ENCODE measurements at places on chromosomes 3 and 15.

DNA sequence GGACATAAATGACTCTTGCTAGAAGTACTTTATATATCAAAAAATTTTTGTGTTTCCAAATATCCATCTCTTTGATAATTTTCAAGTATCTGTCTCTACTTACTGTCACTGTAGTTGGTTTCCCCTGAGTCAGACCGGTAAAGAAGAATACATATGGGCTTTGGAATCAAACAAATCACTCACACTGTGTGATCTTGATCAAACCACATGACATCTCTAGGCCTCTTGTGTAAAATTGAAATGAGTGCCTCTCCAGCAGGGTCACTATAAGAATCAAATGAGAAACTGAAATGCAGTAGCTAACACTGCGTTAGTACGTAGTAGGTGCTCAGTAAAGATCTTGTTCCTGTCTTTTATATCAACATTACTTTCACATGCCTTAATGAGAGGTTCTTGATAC is 314.6 kb upstream of the STT3B start:
- no peak for DNase-seq

- no peak for DNase-seq
These were observed 168.2 kb upstream of the KCNMB2 start for GRCh38 chr3:178367817-178368617.

DNA sequence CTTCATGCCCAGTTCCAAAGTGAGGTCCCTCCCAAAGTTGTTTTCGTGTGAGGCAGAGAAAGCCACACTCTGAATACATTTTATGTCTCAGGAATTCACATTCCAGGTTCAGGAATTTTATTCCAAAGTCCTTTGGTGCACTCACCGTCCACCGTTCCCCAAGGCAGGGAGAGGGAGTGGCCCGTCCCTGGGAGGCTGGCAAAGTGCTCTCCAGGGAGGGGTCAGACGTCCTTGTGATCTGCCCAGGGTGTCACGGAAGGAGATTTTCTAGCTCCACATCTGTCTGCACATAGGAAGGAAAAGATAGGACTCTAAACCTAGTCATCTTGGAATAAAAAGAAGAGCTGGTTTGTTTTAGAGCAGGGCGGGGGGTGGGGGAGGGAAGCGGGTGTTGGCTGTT is 47.9 kb downstream of the KLF13 start:
- no peak for DNase-seq

GRCh38 chr3:181569356-181569940 is 142.3 kb upstream of the SOX2 start:
- no peak for DNase-seq

DNA sequence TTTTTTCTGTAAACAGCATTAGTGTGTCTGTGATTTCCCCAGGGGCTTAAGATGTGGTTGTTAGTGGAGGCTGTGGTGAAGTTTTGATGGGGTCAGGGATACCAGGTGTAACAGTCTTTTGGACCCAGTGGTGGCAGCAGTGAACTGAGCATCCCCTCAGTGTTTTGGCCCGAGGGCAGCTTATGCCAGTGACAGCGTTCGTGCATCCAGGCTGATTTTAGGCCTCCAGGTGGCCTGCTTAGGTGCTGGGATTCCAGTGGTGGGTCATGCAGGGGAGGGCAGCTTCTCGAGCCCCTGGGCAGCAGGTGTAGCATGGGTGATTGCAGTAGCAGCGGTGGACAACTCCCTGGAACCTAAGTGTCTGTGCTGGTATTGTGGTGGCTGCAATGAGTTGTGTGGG is 29.2 kb downstream of the STT3B start:
- no peak for DNase-seq

DNA sequence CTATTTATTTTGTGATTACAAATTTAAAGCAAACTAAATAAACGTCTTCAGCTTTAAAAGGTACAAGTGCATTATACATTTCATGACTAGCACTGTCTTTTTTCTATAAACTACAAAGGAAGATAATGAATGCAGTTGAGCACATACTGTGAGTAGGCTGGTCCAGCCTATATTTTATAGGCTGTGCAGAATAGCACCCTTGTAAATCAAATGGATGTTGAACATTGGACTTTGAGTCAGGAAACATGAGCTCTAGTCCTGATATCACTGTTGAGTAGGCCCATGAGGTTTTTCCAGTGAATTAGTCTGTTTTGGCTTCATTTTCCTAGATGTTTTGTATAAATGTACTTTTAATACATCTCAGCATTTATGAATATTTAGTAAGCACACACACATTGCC is 447.3 kb upstream of the KCNMB2 start:
- DNase-seq: no peak

DNA sequence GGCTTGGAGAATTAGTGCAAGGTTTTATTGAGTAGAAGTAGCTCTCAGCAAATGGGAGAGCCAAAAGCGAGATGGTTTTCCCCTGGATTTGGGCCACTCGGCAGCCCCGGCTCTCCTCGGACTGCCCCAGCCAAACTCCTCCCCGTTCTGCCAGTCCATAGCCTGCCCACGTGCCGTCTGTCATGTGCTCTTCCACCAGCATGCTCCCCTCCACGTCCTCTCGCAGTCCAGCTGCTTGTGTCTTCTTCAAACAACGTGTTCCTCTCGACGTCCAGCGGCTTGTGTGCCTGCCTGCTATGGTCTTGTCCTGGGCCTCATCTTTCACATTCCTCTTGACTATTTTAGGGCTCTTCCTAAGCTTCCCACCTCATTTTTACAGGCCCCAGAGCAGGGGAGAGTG is 16.7 kb upstream of the SECISBP2L start:
- no peak for DNase-seq

GRCh38 chr3:23859012-23859743 is 53.4 kb downstream of the UBE2E1 start:
- no peak for DNase-seq

DNA sequence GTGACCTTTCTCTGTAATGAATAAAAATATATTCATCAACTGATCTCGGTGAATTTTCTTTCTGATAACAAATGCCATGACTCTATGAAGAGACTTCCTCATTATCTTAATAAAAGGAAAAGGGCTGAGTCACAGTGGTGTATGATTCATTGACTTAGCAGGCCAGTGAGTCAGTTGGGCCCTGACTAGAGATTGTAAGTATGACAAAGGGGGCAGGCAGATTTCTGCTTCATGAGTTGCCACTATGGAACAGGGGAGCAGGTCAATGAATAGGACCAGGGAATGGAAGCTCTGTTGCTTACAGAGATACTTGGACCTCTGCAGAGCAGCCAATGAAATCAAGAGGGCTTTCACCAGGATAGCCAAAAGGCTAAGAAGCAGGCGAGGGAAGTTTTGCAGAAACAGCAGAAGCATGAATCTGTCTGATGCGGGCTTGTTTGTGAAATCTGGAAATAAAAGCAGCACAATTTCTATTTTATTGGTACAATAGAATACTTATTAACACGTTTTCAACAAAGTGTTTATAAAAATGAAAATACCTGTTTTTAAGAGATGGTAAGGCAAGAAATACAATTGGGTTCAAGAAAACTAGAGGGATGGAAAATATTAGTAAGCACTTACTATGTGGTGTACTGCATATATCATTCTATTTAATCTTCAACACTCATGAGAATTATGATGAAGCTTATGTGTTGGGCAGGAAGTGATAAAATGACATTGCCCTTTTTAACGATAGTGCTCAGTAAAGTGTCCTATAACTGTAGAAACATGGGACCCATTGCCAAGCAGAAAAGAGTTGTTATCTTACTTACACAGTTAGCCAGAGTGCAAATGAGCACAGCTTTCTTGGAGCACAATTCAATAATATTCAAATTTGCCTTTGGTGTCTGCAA is 169.8 kb upstream of the MYRIP start:
- DNase-seq: peak; percentile 86

DNA sequence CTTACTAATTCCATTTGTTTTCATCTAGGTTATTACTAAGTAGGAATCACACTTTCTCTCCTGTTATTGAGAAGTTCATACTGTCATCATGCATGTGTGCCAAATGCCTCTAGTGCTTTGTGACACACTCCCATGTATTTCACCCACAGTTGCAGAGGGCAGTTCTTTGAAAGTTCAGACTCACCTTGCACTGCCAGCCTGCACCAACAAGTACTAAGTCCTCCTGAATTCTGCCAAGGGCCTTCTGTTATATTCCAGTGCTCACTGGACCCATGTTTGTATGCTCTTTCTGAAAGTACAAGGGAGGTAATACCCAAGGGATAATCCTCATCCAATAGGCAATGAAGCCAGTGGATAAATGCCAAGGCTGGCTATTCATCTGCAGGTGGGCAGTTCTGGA is 136.6 kb upstream of the ARPP21 start:
- DNase-seq: no peak

GRCh38 chr15:70726753-70727152 is 36.6 kb downstream of the UACA start:
- no peak for DNase-seq

GRCh38 chr3:163273694-163274093 is 1777.1 kb downstream of the OTOL1 start:
- DNase-seq: no peak

- DNase-seq: no peak
These were observed 33.6 kb downstream of the SQOR start for GRCh38 chr15:45668386-45668785.

DNA sequence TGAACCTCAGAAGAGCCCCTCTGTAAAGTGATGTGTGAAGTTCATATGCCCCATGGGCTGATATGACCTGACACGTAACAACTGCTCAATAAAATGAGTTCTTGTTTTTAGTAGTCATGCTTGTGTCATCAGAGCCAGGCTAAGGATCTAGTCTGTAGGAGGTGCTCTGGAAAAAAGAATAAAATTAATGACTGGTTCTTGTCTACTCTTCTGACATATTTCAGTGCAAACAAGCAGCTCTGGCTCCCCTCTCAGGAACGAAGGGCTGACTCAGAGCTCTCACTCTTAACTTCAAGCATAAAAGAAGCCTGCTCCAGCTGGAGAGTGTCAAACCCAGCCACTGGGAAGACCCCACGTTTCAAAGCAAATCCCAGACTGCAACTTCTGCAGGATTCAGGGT is 77.0 kb downstream of the LRIG1 start:
- DNase-seq: no peak

GRCh38 chr3:128318275-128318941 is 148.3 kb downstream of the DNAJB8 start:
- DNase-seq: no peak

DNA sequence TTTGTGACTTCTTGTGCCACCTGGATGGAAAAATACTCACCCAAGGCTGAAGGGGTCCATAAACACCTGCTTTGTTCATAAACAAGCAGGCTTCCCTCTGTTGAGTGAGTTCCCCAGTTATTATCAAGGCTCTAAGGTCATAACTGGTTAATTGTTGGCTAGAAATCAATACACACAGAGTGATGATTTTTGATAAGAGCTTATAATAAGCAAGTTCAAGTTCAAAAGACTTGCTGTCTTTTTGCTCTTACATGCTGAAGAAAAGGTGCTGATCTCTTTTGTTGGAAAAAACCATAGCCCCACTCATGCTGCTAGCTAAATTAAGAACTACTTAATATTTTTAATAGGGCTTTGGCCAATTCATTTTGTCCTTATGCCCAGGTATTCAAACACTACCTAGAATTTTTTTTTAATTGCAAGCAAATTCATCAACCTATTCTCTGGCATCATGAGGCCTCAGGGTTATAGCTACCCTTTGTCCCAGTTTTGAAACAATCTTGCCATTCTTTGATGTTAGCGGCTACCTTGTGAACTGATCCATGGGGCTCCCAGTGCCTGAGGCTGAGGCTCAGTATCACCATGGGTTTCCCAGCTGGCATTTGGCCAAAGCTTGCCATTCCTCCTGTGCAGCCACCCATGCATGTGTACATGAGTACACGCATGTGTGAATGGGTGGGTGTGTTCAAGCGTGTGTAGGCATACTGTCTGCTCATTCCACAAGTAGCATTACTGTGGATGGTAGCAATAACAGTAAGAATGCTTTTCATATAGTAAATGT is 127.6 kb upstream of the LPP start:
- no peak for DNase-seq

DNA sequence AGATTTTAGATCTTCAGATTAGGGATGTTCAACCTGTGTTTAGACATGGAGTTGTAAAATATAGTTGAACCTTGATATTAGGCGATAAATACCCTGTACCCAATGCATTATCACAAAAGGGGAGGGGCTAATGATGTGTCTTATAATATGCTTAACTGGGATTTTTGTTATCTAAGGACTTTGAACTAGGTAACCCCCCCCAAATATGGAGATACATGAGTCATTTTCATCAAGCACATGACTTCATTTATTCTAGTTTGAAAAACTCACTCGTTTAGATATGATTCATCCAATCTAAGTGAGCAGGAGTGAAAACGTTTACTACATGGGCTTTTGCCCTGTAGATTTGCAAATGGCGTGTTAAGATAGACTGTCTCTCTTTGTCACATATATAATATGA is 212.4 kb downstream of the IL5RA start:
- no peak for DNase-seq

- peak; percentile 7 for DNase-seq
These were observed 1.1 kb downstream of the SNRK start for GRCh38 chr3:43287500-43287873.

- no peak for DNase-seq
These were observed 29.7 kb upstream of the SPATA12 start for GRCh38 chr3:57030721-57031120.

- DNase-seq: no peak
These were observed 43.2 kb upstream of the CD47 start for GRCh38 chr3:108133858-108134554.

DNA sequence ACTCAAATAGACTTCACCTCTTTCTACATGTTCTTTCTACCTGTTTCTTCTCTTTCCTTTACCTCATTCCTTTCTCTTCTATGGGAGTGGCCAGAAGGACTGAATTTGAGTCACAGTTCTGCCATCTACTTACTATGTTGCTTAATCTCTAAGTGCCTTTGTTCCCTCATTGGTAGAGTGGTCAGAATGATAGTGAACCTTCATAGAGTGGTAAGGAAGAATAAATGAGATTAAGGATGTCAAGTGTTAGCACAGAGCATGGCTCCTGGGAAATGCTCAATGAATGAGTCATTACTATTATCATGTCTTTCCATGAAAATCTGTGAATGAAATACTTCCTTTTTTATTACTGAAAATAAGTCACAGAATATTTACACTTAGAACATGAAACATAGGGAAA is 17.5 kb downstream of the TMEM207 start:
- DNase-seq: no peak

- no peak for DNase-seq
These were observed 46.3 kb upstream of the CDV3 start for GRCh38 chr3:133527081-133527715.

- DNase-seq: no peak
These were observed 47.8 kb upstream of the ADGRG7 start for GRCh38 chr3:100561459-100562158.

- no peak for DNase-seq
These were observed 891.9 kb upstream of the CADM2 start for GRCh38 chr3:84066915-84067314.

- no peak for DNase-seq
These were observed 13.2 kb downstream of the IL1RAP start for GRCh38 chr3:190526787-190527762.

- no peak for DNase-seq
These were observed 91.0 kb downstream of the EPHB1 start for GRCh38 chr3:134885877-134886621.

- DNase-seq: no peak
These were observed 589.0 kb upstream of the DPPA4 start for GRCh38 chr3:109926376-109926775.
